ENCODE measurements at places on chromosomes 12 and 14.

DNA sequence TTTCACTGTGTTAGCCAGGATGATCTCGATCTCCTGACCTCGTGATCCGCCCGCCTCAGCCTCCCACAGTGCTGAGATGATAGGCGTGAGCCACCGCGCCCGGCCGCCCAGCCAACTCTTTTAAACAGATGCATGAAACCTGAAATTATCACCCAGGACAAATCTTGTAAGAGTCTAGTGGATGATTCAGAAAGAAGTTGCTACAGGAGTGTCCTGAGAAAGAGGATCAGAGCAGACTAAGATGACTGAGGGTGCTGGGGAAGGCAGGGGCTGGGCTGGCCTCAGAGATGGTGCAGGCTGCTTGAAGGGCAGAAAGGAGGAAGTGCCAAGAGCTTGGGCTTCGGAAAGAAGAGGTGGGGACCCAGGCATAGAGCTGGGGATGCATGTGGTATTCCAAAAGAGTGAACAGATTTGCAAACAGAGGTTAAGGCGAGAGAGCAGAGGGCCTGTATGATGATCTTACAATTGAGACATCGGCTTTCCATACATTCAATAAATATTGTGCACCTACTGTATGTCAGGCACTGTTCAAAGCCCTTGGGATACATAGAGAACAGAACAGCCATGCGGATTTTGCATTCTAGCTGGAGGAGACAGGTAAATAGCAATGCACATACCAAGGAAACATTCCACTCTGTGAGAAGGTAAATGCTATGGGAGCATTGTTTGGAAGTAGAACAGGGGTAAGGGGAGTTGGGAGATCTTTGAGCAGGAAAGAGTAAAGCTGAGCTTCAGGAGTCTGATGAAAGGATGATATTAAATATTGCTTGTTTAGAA lies 7.4 kb upstream of the CD9 start:
- no peak for DNase-seq

DNA sequence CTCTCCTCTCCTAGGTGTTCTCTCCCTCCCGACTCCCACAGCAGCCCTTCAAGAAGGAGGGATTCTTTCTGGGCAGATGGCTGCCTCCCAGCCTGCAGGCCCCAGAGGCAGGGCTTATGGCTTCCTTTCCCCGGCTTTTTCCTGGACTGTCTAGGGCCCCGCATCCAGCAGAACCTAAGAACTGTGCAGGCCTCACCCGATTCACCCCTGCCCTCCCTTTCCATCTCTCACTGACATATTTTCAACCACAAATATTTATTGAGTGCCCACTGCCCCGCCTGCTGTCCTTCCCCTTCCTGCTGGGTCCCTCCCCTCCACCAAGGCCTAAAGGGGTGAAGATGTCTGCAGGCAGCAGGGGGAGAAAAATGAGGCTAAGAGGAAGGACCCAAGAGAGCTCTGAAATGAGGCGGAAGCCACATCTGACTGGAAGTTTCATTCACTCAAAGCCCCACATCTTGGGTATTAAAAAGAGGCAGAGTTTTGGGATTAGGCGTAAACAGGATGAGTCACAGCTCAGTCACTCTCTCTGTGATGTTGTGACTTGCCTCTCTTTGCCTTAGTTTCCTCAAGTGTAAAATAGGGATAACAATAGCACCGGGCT lies 2.9 kb downstream of the SCNN1A start:
- DNase-seq = peak; percentile 93

DNA sequence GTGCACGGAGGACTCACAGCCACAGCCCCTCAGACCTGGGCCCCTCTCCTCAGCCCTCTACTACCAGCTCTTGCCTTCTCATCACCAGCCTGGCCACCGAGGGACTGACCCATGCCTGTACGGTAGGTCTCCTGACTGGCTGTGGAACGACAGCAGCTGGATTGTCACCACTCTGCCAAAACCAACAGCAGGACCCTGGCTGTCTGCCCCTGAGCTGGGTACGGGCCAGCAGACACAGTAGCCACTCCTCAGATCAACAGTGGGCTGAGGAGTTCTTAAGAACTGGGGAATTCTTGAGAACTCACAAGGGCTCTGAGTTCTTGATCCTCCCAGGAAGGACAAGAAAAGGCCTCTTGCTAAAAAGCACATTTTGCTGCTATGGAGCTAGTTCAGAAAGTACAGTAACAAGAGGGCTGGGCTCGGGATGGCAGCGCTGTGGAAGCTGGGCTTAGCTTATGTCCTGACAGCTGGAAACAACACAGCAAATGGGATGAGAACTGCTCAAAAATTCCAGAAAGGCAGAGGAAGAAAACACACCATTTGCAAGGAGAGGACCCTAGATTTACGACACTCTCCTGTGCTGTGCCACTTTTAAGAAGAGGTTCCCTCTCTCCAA lies 176.4 kb downstream of the ANO2 start:
- DNase-seq = no peak

DNA sequence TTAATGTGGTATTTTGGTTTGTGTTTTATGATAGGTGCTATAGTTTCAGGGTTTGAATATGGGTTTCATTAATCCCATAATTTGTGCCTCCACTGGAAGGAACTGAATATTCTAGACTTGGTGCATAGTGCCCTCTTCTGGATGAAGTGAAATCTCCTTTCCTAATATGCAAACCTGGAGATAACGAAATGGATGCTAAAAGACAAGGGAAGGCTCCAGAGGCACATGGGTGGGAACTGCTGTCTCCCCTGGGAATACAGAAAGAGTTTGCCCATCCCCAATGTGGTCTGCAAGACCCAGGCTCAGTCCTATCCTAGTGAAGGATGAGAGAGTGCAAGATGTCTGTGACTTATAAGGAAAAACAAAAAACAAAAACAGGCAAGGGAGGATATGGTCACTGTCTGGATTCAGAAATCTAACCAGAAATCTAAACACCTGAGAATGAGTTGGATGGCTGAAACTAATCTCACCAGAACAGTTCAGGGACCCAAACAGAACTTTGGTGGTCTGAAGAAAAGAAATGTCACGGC lies 142.3 kb upstream of the TMPO start:
- DNase-seq = peak; percentile 43
